Stimulated activated CD4-positive, alpha-beta T cell treated with anti-CD3 and anti-CD28 coated beads, TNF-alpha, amount 100 ng/mL, for 24 hours (primary cell): ENCODE measurements at places on chromosomes 11 and 22.
A peak's percentile ranks its signal among the peaks of the same experiment; 100 is the strongest.

GRCh38 chr11:15341587-15341986 is 226.9 kb downstream of the INSC start:
- no peak for DNase-seq

- DNase-seq: no peak
These were observed 12.4 kb downstream of the FGF19 start for GRCh38 chr11:69691463-69691862.

DNA sequence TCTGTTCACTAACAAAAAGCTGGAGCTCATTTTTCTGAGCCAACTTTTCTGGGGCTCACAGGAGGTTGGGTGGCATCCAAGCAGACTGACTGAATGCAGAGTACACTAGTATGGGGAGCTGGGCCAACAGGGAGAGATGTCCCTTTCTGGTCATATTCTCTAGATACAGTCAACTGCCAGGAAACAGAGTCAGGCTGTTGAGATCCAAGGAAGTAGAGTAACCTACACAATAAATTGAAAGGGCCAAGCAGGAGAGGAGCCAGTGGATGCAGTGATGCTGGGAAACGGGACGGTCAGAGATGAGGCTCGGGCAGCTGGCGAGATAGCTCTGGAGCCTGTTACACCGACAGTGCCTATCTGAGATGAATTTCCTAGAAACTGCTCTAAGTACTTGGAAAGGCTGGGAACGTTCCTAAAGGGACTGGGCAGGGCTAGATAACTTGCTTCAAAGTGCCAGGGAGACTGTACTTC is 71.1 kb downstream of the LARGE2 start:
- DNase-seq: no peak

- peak; percentile 53 for DNase-seq
These were observed 68.4 kb downstream of the IGLL5 start for GRCh38 chr22:22955866-22956535.

- no peak for DNase-seq
These were observed 215 bp downstream of the ZNRF3 start for GRCh38 chr22:28883657-28883916.

GRCh38 chr11:72781063-72781312 is 12.9 kb downstream of the STARD10 start:
- no peak for DNase-seq

- no peak for DNase-seq
These were observed 1383.2 kb downstream of the BRD1 start for GRCh38 chr22:48444320-48445112.

DNA sequence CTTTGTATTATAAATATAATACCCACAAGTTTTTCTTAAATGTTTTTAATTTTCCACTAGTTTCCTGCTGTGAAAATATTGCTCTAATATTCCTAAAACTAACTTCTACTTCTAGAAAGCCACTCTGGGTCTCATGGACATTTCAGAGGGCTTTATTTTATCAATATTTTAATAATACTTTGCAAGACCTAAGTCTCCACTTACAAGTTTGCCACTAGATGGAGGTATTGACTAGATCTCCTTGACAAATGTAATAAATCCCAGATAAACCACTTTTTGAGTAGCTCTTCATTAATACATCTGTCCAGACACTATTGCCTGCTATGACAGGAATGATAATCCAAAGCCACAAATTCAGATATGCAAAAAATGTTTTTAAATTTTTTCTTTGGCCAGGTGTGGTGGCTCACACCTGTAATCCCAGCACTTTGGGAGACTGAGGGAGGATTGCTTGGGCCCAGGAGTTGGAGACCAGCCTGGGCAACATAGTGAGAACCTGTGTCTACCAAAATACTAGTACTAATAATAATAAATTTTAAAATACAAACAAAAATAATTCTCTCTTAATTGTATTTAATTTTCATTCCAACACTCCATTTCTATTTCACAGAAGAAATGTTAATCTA is 3.5 kb upstream of the ACAT1 start:
- DNase-seq: no peak

- DNase-seq: no peak
These were observed 6.7 kb upstream of the CCDC90B start for GRCh38 chr11:83292709-83293456.

GRCh38 chr22:45867118-45867905 is 109.7 kb downstream of the WNT7B start:
- no peak for DNase-seq

DNA sequence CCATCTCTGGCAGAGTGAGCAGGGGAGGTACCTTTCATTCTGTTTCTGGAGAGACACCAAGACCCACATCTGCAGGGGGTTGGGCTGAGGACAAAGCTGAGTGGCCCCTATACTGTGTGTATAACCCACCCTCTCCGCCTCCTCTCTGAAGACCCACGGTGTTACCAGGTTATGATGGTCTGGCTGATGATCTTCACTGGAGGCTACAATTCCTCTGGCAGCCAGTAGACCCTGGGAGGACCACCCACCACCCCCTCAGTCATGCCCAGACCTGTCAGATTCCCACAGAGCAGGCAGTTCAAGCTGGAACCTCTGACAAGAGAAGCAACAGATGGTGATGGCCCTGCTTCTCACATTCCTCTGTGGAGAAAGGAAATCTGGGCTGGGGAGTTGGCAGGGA is 11.4 kb upstream of the KCNJ1 start:
- no peak for DNase-seq

- DNase-seq: no peak
These were observed 31.9 kb upstream of the SMIM38 start for GRCh38 chr11:69123593-69124545.
